ENCODE measurements at places on chromosomes 4 and X.

GRCh38 chr4:112189754-112190153, 41.8 kb upstream of the AP1AR start:
- no peak for DNase-seq

GRCh38 chr4:144185086-144185485, 44.6 kb upstream of the GYPA start:
- DNase-seq = no peak

DNA sequence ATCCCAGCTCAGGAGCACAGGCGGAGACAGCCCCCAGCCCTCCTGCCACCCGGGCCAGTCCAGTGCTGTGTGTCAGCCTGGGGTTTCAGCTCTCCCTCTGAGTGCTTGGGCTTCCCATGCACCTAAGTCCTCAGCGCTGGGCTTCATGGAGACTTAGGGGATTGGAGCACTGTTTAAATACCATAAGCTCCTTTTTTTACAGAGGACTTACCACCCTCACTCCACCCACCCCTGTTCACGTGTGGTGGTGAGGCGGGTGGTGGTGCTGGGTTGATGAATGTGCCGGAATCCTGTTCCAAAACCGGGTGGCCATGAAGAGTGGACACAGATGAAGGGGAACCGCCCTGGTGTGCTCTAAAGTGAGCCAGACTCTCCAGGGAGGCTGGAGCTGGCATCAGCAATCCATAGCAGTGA, 66.9 kb downstream of the PSAPL1 start:
- no peak for DNase-seq

- peak; percentile 26 for DNase-seq
These were observed 342.7 kb upstream of the PABPC4L start for GRCh38 chr4:134544303-134544770.

GRCh38 chr4:105236202-105236915, 89.7 kb downstream of the TET2 start:
- DNase-seq = no peak

DNA sequence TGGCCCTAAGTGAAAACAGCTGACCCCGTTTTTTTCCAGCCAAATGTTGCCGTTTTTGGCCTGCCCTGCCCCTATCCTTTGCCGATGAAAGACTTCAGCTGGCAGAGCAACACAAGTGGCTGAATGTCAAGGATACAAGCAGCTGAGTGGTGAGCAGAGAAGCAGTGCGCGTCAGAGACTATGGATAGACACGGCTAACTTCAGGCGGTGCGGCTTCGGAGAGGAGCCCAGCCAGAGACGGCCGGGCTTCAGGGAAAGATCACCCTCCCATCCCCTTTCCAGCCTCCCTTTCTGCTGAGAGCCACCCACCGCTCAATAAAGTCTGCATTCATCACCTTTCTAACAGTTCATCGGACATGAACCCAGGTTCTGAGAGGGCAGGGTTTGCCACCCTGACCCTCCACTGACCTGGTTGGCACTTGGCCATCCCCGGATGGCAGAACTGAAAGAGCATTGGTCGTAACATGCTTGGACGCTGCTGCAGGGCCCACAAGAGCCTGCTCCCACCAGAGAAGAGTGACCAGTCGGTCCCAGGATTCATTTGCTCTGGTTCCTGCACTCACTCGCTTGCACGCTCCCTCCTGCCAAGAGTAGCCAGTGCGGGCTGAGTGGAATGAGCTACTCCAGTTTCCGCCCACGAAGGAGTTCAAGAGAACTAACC, 125.8 kb downstream of the PPEF1 start:
- DNase-seq = no peak

GRCh38 chr4:176277162-176277904, 8.3 kb upstream of the ASB5 start:
- peak; percentile 11 for DNase-seq

DNA sequence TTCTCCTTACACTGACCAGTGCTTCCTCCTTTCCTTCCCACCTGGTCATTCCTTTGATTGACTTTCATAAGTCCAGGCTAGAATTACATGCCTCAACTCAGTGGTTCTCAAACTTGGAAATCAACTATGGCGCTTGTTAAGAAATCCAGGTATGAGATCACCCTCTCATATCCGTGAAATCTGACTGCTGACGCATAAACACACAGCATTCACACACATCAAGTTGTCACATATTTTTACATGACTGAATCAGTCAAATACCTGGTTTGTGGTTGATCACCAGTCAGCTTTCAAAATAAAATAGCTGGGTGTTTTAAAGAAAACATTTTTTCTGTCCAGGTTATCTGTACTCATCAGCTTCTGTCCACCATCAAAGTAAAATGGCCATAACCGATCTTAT, 433.5 kb downstream of the AFF2 start:
- DNase-seq = no peak

DNA sequence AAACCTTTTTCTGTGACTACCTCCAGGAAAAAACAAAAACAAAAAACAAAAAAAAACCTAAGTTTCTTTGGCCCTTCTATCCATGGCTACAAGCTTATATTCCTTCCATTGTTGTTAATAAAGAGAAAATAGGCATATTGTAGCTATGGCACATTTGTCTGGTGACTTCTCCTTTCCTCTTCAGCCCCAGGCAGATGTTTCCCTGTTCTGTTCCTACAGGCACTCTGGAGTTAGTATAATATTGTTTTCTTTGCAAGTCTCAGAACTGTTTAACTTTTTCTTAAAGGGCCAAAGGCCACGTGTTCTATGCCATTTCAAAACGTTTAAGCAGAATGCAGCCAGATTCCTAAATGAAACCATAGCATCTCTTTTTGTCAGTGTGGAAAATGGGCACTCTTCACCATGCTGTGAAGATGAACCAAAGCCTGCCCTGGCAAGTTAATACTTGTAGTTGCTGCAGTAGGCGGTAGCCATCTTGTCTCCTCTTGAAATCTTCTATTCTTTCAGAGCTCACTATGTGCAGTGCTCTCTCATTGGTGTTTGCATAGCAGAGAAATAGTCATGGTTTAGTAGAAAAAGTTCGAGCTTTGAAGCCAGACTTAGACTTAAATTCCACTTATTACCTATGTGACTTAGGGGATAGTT, 44.8 kb upstream of the MTMR1 start:
- DNase-seq = no peak

GRCh38 chr4:94484818-94485217, 33.1 kb downstream of the PDLIM5 start:
- no peak for DNase-seq

DNA sequence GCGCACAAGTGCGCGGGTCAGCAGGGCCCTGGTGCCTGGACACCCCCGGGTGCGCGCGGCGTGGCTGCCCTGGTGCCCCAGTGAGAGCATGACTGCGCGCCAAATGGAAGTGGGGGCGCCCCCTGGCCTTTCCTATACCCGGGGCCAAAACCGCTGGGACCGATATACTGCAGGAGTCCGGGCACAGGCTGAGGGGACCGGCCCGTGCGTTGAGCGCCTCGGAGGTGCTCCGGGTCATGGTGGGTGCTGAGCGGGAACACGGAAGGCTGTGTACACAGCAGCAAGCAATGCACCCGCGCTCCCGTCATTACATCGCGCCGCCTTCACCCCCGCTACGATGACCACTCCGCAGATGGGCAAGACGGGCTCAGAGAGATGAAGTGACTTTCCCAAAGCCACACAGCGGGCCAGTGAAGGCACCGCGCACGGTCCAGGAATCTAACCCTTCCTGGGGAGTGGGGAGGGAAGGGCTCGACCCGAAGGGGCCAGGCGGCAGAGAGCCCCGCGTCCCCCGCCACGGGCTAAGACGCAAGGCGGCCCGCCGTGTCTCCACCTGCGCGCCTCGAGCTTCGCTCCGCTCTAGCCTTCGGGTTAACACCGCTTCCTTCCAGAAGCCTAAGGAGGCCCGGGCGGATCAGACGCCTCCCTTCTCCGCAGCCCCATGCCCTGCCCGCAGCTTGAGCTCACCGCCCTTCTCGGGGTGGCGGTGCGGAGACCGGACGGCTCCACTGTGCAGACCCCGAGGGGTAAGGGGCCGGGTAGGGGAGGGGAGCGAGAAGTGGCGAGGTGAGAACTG, 11.3 kb downstream of the HMX1 start:
- DNase-seq = no peak

DNA sequence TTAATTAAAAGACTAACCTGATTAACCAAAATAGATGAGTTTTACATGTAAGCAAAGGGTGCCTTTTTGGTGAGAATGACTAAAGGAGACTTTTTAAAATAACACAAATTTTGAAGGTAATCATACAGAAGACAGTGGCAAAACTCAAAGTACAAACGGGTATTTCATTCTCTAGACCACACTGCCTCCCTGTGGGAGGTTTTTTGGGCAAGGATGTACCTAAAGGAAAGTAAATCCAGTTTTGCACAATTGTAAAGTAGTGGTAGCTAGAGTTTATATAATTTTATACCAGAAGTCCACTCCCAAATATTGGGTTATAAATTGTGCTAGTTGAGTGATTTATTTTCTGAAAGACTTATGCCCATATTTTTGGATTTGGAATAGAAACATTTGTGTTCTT, 201.0 kb downstream of the PAPSS1 start:
- DNase-seq = no peak

DNA sequence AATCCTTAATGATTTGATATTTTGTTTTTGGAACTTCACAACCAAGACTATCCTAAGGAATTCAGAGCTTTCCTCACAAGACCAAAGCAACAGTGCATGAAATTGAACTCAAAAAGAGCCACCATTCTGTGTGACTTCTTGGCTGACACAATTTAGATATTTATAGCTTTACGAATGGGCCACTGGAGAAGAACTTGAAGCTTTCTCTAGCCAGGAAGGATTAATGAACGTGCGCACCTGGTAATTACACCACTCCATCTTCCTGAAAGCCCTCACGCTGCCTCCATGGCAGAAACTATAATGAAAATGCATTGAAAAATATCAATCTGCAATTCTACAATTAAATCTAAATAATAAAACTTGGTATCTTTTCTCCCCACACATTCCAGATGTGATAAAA, 1057.8 kb downstream of the DMD start:
- no peak for DNase-seq

DNA sequence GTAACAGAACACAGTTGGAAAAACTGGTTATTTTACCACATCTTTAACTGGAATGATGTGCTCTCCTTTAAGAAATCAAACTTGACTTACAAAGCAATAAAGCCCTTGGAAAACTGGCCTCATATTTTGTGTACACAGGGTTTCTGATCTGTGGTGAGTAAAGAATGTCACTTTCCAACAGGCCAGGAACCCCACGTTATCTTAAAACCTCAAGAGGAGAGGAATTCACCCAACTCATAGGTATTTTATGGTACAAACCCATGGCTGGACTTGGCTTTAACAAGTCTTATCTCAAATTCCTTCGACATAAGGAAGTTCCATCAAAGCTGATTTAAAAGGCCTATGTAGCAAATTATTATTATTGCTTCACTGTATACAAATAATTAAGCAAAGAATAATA, 1735.1 kb downstream of the PCDH7 start:
- no peak for DNase-seq

GRCh38 chr4:40507977-40508376, 121.7 kb downstream of the RBM47 start:
- no peak for DNase-seq

DNA sequence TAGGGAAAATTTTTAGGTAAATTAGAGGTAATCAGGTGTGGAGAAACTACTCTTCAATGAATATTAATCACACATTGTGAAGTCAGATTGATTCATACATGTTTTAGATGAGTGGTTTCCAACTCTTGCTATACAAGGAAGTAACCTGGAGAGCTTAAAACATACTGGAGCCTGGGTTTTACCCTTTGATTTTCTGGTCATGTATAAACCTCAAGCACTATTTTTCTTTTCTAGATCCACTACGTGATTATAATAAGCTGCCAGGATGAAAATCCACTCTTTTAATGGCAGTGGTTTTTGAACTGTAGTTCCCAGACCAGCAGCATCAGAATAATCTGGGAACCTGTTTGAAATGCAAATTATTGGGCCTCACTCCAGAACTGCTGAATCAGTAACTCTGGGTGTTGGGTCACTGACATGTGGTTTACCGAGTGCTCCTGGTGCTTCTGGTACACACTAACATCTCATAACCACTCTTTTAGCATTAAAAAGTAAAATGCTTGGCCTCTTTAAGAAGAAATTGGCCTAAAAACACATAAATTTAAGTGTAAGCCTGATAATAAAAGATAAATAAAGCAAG, 63.4 kb downstream of the DCAF12L1 start:
- DNase-seq = no peak

GRCh38 chrX:18034504-18034903, 173.4 kb upstream of the RAI2 start:
- no peak for DNase-seq

DNA sequence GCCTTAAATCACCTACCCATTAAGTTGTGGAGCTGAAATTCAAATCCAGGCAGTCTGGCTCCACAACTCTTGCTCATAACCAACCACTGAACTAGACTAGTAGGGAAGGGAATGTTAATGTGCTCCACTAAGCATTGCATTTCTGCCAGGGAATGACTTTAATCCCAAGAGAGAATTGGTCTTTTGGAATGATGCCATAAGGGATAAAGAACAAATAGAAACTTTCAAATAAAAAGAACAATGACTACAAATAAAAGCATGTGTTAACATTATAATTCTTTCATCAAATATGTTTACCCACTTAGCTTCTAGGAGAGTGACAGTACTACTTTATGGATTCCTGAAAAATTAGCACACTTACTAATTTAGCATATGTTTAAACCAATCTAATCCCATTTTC, 905.9 kb downstream of the CENPC start:
- DNase-seq = no peak

DNA sequence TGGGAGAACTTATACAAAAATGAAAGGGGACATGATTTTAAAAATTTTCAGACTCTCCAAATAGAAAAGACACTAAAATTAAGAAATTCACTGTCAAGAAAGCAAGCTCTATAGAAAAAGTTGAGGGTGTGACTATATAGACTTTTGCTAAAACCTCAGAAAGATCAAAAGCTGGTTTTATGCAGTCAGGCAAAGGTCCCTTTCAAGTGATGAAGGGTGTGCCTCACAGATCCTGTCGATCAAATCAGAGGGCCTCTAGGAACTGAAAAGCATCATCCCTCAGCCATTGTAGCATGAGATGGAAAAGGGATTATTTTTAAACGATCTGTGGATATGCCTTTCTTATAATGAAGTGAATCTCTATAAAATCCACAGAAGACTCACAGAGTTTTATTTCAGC, 116.5 kb downstream of the FAM13A start:
- no peak for DNase-seq
